Stimulated activated CD4-positive, alpha-beta T cell treated with anti-CD3 and anti-CD28 coated beads, Interleukin-2, amount 100 ng/mL, for 48 hours (primary cell): ENCODE measurements at places on chromosomes 5 and 9.
A peak's percentile ranks its signal among the peaks of the same experiment; 100 is the strongest.

DNA sequence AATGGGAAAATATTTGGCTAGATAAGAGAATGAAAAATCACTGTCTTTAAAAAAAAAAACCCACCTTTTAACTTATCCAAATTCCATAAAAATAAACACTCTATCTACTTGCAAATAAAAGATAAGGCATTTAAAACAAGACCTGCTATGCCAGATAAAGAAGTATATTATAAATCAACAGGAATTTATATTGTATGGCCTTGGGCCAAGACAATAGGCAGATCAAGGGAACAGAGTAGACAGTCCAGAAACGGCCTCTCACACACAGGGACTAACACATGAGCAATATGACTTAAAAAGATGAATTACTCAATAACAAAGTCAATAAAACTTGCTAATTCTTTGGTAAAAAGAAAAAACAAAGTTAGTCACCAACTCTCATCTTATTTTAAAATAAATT lies 34.7 kb upstream of the ICE1 start:
- DNase-seq: no peak

- no peak for DNase-seq
Measured at GRCh38 chr9:92474587-92474986, 7.7 kb downstream of the ASPN start.

DNA sequence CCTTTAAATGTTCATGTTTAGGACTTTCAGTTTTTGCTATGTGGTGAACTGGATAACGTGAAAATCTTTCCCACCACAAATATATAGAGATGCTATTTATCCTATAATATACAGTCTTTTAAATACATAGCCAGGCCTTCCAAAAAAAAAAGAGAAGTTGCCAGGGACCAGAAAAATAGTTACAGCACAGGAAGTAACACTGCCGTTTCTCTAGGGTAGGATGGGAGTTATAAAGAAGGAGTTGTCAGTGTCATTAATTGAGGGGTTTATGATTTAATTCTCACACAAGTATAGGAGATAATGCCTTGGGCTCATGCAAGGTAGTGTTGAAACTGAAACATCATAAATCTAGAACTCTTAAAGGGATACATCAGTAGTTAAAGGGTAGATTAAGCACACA lies 83.9 kb downstream of the LRRC70 start:
- DNase-seq: no peak

DNA sequence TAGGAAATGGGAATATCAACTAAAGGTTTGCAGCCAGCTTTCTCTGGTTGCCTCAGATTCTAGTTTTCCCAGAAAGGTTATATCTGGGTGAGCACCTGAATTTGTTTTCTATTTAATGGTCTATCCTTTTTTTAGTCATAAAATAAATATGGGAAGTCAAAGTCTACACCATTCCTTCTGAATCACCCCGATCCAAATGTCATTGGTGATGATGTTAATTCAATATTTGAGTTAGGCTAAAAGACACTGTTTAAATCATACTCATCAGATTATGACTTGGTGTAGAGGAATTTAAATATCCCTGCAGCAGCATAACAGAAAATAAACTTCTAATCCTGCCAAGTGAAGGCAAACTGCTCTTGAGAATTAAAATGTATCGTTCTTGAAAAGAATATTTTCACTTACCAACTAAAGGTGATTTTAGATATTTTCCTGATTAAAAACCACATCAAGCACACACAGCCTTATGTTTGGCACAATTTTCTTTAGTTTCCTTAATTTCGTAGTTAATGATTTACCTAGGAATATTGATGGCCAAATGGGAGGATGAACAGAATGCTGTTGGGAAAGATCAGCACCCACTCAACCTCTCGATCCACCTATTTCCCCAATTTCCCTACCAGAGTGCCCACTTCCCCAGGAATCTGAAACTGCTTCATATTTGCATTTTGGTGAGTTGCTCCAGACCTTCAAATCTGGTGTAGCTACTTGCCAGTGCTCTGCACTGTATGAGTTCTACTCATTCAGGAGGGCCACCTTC lies 103.1 kb upstream of the TSLP start:
- DNase-seq: no peak

DNA sequence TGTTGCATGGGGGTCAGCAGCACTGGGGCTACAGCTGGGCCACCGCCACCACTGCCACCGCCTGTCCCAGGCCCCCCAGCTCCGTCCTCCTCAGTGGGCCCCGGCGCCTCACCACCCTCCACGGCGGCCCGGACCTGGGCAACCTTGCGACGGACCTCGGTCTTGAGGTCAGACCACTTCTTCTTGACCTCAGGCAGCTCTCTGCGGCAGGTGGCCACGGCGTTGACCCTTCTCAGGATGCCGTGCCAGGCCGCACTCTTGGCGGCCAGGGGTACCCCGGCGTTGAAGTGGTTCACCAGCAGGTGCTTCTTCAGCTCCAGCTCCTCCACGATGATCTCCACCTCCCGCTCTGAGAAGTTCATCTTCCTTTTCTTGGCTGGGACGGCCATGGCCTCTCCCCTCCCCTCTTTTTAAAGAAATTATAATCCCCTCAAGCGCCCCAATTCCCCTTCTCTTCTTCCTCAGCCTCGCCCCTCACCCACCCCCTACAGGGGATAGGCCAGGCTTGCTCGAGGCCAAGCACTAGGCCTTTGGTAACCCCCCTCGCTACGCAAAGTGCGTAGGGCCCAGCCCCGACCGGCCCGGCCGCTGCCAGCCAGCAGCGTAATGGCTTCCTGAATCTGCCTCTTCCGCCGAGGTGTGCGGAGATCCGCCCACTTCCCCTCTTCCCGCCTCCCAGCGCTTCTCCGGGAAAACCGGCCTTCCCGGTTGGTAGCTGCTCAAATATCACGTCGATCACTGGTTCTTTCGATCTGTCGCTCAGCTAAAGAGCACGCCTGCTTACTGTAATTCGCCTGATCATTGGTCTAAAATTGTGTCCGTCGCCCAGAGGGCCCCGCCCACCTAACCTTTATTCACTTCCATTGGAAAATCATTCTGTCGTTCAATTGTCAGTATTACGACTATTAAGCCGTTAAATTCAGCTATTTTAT lies at the start of gene NAIF1:
NAIF1 (minus strand) TSS at position 608 of the 932 bp plus-strand sequence; CDS start at position 389, 219 bp downstream.
- DNase-seq: peak; percentile 95

DNA sequence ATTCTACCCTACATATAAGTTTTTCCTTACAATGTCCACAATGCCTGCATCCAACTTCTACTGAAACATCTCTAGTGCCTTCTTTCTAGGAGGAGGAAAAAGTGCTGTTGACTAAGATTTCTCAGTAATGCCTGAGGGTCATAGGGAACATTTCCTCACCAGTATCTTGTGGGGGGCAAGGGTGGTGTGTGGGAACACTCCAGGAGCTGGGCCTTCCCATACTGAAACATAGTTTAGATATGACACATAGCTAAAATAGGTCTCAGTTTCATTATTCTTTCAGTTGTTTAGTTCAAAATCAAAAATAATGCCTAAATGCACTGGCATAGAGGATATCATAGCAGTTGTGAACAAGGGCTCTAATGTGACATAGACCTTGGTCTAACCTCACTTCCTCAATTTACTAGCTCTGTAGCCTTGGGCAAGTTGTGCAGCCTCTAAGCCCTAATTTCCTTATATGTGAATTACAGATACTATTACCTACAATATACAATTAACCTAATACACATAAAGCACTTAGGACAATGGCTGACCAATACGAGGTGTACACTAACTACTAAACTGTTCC lies 66.1 kb downstream of the HAPLN1 start:
- DNase-seq: no peak

DNA sequence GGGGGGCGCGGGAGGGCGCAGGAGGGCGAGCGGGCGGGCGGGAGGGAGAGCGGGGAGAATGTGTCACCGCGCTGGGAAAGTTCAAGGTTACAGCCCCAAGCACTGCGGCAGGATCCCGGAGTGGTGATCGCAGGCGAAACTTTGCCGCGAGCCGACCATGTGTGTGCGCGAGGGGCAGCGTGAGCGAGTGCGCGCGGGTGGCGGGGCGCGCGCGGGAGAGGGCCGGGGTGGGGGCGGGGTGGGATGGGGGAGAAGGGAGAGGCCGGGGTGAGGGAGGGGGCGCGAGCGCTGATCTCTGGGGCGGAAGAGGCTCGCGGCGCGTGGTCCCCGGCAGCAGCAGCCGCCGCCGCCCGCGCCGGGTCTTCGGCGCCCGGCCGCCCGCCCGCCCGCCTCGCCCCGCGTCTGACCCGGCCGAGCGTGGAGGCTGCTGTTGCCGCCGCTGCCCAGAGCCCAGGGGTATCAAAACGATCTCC lies at the start of gene NFIB:
NFIB (minus strand) TSS at position 191 of the 473 bp plus-strand sequence. CDS start 630 bp downstream, outside the sequence.
- DNase-seq: no peak

GRCh38 chr5:166293892-166294291 lies 1997.6 kb upstream of the WWC1 start:
- DNase-seq: no peak

- no peak for DNase-seq
Measured at GRCh38 chr5:43304525-43304924, 8.7 kb downstream of the HMGCS1 start.

GRCh38 chr5:142821034-142821732 lies 51.0 kb downstream of the ARHGAP26 start:
- DNase-seq: no peak

GRCh38 chr9:133509179-133510083 lies 15.3 kb downstream of the MYMK start:
- DNase-seq: no peak

DNA sequence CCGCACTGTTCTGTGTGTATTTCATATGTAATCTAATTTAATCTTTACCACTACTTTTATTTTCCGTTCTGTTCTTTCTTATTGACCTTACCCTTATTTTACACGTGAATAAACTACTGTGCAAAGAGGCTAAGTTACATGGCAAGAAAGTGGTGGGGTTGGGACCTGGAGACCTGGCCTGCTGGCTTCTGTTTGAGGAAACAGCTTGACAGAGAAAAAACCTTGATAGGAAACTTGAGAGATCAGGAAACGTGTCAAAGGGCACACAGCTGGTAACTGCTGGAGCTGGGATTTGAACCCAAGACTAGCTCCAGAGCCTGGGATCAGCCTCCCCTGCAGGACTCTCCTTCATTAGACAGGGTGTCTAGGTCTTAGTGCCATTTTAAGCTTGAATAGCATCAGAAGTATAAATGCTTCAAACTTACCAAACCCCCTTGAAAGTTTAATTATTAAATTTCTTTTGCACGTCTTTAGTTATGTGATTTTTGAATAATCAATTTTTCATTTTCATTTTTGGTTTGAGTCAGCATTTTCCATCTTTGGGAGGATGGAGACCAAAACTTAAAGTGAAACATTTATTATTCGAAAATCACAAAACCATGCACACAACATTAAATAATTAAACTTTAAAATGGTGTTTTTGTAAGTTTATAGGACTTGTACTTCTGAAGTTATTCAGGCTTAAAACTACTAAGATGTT lies 129.5 kb downstream of the RGS3 start:
- no peak for DNase-seq

DNA sequence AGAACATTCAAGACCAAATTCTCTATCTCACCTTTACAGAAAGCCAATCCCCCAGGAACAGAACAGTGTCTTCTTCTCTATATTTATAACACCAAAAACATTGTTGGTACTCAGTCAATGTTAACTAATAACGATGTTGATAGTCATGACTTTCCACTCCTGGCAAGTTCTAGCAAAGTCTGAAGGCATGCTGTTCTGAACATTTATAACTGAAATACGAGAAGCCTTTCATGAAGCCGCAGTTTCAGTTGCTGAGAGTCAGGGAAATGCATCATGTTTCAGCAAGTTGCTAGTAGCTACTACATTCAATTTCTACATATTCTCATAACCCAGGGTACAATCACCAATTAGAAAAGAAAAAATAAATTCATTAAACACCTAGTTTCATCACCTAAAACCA lies 301.4 kb downstream of the PDE4D start:
- DNase-seq: no peak

- DNase-seq: no peak
Measured at GRCh38 chr5:132215329-132215728, 12.3 kb downstream of the P4HA2 start.

DNA sequence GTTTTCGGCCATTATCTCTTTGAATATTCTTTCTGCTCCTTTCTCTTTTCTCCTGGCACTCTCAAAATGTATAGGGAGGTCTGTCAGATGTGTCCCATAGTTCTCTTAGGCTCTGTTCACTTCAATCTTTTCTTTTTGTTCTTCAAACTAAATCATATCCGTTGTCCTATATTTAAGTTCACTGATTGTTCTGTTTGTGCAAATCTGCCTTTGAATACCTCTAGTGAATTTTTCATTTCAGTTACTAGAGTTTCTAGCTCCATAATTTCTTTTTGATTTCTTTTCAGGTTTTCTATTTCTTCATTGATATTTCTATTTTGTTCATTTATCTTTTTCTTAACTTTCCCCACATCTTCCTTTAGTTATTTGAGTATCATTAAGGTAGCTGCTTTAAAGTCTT lies 65.4 kb downstream of the CERT1 start:
- no peak for DNase-seq

GRCh38 chr5:92337772-92338234 lies 954.7 kb upstream of the ARRDC3 start:
- no peak for DNase-seq

- DNase-seq: no peak
Measured at GRCh38 chr5:13519131-13519530, 425.4 kb downstream of the DNAH5 start.

DNA sequence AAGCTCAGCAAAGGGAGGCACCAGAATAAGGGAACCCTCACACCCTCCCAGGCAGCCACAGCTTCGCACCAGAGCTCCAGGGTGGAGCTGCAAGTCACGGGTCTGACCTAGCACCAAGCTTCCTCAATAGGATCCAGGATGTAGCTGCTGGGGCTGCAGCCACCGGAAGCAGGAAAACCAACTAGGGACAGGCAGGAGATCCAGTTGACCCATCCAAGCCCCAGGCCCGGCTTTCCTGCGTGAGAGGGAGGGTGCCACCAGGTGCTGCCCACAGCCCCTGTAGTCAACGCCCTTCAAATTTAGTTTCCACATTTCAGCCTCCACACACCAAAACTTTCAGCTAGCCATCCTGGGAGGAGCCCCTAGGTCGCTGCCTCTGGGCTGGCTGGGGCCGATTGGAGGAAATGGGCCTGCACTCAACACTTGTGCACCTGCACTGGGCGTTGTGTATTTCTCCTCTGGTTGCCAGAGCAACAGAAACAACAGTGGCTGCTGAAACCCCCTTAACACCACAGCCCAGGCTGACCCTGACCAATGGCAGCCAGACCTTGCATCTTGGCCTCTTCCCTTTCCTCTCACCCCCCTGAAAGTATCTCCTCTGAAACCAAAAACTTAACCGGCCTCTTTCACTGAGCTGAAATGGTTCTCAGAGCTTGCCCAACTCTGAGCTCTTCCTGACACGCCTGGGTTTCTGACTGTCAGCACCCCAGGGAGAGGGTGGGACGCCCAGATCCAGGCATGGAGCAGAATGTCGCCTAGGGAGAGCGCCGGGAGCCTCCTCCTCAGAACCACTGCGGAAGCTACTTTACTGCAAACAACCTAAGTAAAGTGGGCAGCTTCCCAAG lies 226.5 kb upstream of the MAP3K1 start:
- no peak for DNase-seq

GRCh38 chr5:152247850-152248385 lies 157.2 kb downstream of the NMUR2 start:
- no peak for DNase-seq

GRCh38 chr5:350355-350754 lies 28.8 kb downstream of the AHRR start:
- DNase-seq: no peak

GRCh38 chr9:3238236-3238635 lies 287.6 kb downstream of the RFX3 start:
- no peak for DNase-seq
